ENCODE measurements at places on chromosomes 5 and 9.

- no peak for DNase-seq
Measured at GRCh38 chr5:173859408-173860159, 28.6 kb upstream of the CPEB4 start.

DNA sequence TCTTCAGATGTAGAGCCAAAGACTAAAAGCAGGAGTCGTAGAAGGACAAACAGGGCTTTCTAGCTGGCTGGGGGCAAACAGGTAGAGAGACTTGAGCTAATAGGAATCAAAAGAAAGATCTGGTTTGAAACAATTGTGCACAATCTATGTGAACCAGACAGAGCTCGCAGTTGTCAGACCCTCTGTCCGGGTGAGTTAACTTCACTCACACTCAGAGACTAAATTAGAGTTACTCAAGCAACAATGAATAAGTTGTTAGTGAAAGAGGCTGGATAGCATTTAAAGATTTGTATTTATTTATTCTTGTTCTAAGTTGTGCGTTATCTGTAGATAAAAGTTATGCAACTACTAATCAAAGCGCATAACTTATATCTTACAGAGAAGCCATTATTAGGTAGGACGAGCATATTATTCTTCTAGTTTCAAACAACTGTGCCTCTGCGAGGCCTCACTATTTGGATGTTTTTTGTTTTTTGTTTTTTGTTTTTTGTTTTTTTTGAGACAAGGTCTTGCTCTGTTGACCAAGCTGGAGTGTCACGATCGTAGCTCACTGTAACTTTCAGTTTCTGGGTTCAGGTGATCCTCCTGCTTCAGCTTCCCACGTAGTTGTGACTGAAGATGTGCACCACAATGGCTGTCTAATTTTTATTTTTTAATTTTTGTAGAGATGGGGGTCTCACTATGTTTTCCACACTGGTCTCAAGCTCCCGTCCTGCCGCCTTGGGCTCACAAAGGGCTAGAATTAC, 13.2 kb upstream of the LNPEP start:
- no peak for DNase-seq

GRCh38 chr9:11086561-11086960, 473.8 kb upstream of the PTPRD start:
- DNase-seq: no peak

GRCh38 chr5:173733425-173733824, 117.0 kb upstream of the BOD1 start:
- no peak for DNase-seq

DNA sequence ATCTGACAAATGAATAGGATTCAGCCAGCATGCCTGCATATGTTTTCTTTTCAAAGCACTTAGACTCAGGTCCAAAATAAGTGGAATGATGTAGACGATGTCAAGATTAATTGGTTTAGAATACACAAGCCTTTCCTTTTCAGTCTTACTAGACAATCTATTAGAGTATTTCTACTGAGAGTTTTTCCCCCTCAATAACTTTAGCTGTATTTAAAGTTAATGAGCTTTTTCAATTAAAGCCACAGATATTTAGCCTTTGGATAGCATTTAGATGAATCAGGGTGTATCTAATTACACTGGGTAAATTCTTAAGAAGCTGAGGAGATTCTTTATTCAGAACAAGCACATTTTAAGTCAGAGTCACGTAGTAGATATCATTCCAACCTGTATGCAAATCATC, 198.7 kb upstream of the MPDZ start:
- no peak for DNase-seq

DNA sequence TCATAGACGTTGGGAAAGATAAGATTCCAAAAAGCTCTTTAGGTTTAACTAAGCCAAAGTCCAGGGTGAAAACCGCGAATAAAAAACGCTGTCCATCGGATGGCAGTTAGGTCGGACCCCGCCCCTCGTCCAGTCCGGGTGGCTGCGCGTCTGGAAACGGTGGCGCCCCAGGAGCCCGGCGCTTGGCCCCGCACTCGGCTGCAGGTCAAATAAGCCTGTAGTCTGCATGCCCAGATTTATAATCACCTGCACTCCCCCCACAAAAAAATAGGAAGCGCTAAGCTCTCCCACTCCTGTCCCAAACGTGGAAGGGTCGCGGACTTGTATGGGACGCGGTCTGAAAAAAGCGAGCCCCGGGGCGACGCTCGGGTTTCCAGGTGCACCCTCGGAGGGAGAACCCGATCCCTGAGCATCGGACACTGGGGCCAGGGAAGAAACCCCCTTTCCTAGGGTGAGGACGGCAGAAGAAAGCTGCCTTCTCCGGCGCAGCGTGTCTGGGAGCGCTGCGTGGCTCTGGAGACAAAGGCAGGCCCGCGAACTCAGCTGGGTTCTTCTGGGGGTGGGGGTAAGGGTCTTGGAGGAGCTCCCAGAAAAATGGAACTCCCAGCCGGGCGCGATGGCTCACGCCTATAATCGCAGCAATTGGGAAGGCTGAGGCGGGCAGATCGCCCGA, 923 bp upstream of the ZBTB5 start:
- peak; percentile 27 for DNase-seq

GRCh38 chr9:124593651-124594058, 86.5 kb upstream of the NR5A1 start:
- no peak for DNase-seq

- DNase-seq: peak; percentile 17
Measured at GRCh38 chr5:126450346-126450745, 27.1 kb downstream of the GRAMD2B start.

DNA sequence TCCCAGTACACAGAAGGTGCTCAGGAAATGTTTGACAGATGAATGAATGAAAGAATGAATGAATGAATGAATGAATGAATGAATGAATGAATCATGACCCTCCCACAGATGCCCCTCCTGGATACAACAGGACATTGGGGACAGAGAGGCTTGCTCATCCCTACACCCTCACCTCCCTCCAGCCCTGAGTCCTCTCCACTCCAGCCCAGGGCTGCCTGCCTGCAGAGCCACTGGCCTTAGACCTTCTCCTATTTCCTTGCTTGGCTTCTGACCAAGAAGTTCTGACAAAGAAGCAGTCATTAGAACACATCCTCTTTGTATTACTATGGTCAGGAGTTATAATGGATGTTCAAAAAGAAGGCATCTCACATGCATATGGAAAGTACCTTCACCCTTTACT, 240.7 kb upstream of the DAPK1 start:
- DNase-seq: no peak

- no peak for DNase-seq
Measured at GRCh38 chr9:82385633-82386032, 397.1 kb downstream of the SPATA31D1 start.

GRCh38 chr5:159566832-159567231, 236.5 kb upstream of the IL12B start:
- DNase-seq: no peak

DNA sequence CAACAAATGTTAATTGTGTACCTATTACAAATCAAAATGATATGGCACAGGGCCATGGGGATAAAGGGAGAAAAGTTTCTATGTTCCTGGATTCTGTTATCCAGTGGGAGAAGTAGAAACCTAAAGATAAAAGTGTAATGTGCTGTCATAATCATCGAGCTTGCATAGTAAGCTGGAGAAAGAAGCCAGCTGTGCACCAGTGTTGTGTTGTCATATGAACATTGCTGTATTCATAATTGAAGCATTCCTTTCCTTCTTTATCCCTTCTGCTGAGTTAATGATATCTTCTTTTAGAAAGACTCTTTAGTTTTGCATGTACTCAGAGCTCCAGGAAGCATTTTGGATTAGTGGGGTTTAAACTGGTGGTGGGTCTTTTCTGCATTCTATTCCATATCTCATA, 39.5 kb downstream of the NTRK2 start:
- no peak for DNase-seq

GRCh38 chr5:143101725-143102386, 301.6 kb downstream of the NR3C1 start:
- peak; percentile 10 for DNase-seq

- DNase-seq: no peak
Measured at GRCh38 chr5:55421074-55421529, 113.3 kb downstream of the MTREX start.

DNA sequence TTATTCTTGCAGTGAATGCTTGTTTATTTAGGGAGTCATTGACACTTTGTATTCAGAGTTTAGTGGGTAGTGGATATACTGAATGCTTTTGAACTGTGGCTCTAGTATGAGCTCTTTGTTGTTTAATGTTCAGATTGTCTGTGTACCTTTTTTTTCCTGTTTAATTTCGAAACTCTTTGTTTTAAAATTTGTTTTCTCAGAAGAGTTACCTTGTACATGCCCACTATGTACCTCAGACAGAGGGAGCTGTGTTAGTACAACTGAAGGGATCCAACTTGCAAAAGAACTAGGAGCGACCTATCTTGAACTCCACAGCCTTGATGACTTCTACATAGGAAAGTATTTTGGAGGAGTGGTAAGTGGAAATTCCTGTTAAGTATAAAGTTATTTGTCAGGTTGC, 17.0 kb downstream of the RHOBTB3 start:
- no peak for DNase-seq

DNA sequence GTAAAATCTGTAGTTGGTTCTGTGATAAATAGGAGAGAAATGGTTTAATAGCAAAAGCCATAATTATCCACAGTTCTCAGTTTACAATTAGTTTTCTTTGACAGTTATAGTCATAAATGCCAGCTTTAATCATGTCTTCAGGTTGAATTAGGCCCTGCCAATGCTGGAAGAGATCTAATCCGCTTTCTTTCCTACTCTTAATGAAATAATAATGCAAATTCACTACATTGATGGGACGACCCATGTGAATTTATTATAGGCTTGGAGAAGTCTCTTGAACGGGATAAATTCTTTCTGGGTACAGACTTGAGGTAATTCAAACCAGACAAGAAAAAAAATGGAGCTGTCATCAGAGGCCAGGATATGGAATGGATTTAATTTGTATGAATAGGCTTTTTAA, 950.4 kb downstream of the EFNA5 start:
- no peak for DNase-seq

DNA sequence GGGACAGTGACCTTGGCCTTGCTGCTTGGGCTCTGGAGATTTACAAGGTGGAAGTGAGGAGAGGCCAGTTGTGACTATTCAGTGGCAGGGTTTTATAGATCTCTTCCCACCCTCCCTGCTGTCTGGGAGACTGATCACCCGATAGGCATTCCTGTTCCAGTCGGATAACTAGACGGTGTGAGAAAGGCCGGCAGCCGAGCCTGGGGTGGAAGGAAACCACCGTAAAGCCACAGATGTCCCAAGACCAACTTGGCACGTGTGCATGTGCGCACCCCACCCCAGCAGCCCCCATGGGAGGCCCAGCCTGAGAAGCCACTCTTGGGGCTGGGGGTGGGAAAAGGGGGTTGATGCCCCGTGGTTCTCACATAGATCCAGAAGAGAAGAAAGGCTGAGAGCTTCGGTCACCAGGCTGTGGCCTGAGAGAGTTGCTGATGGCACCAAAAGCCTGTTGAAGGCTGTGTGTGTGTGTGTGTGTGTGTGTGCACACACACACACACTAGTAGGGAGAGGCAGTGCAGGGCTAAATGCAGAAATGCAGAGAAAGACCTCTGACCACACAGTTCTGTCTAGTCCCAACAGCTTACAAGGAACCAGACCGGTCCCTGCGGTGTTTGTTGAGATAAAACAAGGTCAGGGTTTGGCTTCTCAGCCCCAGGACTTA, 225.8 kb downstream of the FANCC start:
- no peak for DNase-seq

DNA sequence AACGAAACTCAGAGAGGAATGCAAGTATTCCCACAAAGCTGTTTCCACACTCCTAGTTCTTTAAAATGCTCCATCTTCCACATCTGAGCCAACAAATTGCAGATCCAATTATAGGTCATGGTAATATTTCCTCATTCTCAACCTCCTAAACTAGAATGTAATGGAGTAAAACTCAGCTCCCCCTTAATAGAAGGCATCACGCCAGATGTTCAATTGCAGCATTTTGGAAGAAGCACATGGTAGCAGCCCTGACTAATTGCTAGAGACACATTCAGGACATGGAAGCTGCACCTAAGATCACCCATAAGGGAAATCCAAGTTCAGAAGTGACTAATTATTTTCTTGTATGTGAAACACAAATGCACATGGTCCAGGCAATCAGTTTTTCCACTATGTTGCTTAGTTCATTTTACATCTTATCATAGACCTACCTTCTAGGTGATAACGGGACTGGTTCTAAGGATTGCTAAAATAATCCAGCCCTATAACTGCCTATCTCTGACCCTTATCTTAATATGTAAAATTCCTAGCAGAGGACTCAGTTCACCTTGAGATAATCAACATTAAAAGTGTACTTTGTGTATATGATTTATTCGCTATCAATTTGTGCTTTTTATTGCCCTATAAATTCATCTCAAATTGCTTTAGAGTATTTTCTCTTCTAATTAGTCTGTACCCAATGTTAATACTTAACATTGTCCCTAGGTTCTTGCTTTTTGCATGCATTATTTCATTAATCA, 75.1 kb downstream of the GABRB2 start:
- DNase-seq: no peak

- no peak for DNase-seq
Measured at GRCh38 chr5:58542709-58543108, 40.2 kb upstream of the RAB3C start.

GRCh38 chr5:77620405-77620804, 18.1 kb downstream of the OTP start:
- no peak for DNase-seq

DNA sequence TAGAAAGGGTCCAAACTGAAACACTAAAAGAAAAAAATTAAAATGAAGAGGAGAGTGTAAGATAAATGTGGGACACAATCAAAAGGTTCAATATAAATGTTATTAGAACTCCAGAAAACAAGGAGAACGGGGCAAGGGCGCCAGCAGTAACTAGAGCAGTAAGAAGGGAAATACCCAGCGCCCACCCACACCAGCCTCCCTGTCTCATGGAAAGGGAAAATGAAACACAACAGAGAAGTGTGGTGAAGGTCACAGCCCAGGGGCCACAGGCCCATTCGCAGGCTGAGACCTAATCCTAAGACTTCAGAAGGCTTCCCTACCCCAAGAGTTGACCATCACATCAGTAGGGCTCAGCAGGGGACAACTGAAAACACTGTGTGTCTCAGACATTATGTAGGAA, 45.8 kb upstream of the CLK4 start:
- DNase-seq: peak; percentile 6

- DNase-seq: no peak
Measured at GRCh38 chr5:20832204-20833080, 844.4 kb upstream of the CDH18 start.

DNA sequence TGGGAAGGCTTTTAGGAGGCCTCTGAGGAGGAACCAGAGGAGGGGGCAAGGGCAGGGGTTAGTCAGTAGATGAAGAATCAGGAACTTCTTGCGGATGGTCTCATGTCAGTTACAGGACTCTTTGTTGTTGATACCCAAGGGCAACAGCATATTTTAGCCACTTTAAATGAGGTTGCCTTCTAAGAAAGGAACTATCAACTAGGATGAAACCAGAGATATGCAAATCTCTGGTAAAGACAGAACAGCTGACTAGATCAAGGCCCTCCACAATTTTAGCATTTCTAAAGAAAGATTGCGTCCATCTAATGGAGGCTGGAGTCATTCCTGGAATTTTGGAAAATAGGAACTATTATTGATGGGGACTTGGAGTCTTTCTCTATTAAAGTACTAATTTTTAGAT, 57.7 kb upstream of the KLF4 start:
- no peak for DNase-seq

- DNase-seq: no peak
Measured at GRCh38 chr5:122073864-122074263, 4.2 kb downstream of the LOX start.
